ENCODE measurements at places on chromosomes 13 and 19.

DNA sequence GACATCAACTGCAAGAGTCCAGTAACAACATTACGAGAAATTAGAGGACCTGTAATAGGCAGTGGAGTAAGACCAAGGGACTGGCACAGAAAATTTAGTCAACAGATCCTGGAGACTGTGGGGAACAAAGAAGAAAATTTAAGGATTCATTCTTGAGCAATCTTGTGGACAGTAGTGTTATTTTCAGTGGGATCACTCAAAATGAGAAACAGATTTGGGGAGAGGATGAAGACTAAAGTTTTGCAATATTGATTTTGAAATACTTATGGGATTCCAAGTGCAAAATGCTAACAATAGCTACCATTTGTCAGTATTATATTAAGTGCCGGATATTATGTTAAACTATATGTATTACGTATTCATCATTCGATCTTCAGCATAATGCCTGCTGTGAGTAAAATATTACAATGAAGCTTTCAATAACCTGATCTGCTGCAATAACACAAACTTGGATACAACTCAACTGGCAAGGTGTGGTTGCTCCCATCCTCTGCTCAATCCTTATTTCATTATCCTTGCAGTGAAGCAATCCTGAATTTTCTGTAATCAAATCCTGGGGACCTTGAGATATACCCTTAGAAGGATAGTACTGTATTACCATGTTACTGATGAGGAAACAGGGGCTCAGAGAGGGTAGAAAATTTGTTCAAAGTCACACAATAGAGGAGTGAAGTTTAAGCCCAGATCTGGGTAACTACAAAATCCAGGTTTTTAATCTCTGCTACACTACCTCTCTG, 84.2 kb downstream of the SACS start:
- DNase-seq = no peak

- DNase-seq = no peak
These were observed 344.1 kb upstream of the TSHZ3 start for GRCh38 chr19:31693131-31693932.

DNA sequence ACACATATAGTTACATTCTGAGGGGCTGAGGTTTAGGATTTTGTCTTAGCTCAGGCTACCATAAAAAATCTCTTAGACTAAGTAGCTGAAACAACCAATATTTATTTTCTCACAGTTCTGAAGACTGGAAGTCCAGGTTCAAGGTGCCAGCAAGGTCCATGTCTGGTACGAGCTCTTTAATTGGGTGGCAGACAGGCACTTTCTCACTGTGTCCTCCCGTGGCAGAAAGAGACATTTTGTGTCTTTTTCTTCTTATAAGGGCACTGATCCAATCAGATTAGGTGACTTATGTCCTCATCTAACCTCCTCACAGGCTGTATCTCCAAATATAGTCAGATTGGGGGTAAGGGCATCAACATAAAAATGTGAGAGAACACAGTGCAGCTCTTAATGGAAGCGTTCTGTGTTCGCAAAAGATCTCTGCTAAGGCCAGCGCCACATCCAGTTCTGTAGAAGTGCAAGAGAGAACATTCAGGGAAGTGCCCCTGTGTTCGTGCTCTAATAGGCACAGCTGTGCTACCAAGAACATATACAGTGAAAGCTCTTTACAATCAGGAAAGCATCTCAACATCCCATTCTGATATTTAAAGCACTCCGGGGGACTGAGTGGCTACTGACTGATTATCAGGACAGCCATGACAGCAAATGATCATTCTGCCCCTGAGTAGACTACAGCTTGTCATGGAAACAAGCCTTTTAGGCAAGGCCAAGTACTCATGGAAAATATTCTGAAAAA, 819.2 kb downstream of the LIG4 start:
- DNase-seq = no peak

GRCh38 chr19:10467104-10467706, 36.0 kb downstream of the KEAP1 start:
- DNase-seq = no peak

GRCh38 chr19:55451163-55451964, 8.3 kb upstream of the SHISA7 start:
- DNase-seq = no peak

GRCh38 chr13:50644081-50644871, 199.2 kb downstream of the DLEU7 start:
- no peak for DNase-seq

- DNase-seq = no peak
These were observed 1244.9 kb downstream of the PCDH17 start for GRCh38 chr13:58876473-58876872.

DNA sequence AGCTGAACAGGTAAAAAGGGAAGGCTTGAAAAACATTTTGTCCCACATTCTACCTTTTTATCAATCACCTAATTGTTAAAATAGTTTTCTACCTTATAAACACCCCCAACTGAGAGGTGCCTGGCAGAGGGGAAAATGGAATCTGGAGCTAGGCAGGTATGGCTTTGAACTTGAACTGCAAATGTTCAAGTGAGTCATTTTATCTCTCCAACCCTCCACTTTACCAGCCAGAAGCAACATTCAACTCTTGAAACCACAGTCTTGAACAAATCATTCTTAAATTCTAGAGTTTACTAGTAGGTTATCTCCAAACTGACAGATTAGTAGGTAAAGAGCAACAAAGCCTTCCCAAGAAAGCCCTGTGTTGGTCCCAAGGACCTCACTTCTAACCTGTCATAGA, 116.9 kb downstream of the ABCC4 start:
- no peak for DNase-seq

DNA sequence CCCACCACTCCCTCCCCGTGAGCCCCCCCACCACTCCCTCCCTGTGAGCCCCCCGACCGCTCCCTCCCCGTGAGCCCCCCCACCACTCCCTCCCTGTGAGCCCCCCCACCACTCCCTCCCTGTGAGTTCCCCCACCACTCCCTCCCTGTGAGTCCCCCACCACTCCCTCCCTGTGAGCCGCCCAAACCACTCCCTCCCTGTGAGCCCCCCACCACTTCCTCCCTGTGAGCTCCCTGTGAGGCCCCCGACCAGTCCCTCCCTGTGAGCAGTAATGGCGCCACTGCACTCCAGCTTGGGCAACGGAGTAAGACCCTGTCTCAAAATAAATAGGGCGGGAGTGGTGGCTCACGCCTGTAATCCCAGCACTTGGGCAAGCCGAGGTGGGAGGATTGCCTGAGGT, 9.9 kb downstream of the ABCA7 start:
- no peak for DNase-seq

- no peak for DNase-seq
These were observed 140.2 kb downstream of the ZNF536 start for GRCh38 chr19:30512176-30513081.
